ENCODE measurements at places on chromosomes 2 and 18.
A peak's percentile ranks its signal among the peaks of the same experiment; 100 is the strongest.

- DNase-seq: no peak
These were observed 66.2 kb downstream of the TRAPPC8 start for GRCh38 chr18:31876707-31877106.

GRCh38 chr2:10486601-10487079 is 38.5 kb upstream of the ODC1 start:
- DNase-seq: no peak

- no peak for DNase-seq
These were observed 18.1 kb upstream of the B4GALT6 start for GRCh38 chr18:31702449-31702848.

GRCh38 chr18:66632756-66633155 is 28.9 kb upstream of the CDH19 start:
- no peak for DNase-seq

DNA sequence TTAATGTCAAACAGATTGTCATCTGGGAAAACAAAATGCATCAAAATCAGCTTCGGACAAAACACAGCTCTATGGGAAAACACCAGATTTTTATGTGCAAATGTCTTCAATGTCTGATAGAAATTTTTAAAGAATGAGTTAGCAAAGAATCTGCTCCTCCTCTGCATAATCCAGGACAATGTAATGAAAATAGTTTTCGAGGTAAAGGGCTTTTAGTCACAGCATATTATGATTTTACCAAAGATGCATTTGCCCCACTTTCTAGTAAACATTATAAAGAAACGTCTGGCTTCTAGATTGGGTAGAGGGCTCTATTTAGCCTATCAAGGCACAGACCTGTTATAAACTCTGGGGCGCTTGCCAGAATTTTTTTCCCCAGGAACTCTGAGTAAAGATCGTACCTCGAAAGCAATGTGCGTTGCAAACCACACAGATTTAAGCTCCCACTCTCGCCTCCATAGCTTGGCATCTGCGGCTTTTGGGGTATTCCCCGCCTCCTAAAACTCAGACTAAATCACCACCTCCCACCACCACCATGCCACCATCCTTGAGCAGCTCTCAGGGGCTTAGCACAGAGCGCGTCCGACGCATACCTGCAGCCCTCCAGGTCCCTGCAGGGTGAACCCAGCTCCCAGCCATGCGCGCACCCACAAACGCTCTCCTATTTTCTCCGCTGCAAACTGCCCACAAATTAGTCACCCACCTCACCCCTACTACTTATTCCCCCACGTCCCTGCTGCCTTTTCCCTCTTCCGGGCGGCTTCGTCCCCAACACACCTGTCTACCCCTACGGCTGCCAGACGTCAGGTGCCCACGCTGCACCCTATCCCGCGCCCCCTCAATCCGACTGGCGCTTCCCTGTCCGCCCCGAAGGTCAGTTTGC is 829 bp downstream of the ACVR1C start:
- peak; percentile 14 for DNase-seq

GRCh38 chr2:203461746-203462145 is 73.4 kb downstream of the RAPH1 start:
- DNase-seq: no peak

DNA sequence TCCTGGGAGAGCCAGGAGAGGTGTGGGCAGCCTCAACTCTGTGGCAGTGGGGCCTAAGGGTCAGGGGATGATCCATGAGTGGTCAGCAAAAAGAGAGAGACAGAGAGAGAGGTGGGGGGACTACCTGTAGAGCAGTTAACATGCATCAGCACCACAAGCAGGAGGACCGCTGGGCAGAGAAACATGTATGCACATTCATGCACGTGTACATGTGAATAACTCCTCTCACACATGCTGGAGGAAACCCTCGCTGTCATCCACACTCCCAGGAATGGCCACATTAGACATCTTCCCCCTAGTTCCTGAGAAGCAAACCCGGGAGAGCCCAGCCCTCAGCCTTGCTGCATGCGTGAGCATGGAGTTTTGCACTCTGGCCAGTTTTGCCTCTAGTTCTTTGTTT is 166.1 kb downstream of the SMAD7 start:
- DNase-seq: no peak

DNA sequence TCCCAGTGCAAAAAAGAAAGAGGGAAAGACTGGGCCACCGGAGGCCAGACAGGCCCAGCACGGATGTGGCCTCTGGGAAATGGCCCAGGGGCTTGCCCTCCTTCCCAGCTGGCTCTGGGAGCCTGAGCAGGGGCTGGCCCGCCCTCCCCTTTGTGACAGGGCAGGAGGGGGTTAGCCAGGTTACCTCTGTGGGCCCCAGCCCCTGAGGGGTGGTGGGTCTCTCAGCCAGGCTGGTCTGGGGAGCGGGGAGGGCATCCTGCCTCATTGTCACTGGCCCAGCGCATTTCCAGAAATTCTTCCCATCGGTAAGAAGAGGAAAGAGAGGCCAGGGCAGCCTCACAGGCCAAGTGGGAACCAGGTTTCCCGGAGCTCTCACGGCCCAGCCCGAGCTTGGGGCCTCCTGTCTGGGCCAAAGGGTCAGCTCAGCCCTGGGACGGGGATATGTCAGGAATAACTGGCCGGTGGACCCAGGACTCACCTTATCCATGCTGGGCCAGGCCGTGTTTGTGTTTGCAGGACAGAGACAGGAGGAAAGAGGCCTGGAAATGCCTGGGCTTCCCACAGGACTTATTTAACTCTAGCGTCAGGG is 182.2 kb downstream of the ZFP36L2 start:
- DNase-seq: no peak

DNA sequence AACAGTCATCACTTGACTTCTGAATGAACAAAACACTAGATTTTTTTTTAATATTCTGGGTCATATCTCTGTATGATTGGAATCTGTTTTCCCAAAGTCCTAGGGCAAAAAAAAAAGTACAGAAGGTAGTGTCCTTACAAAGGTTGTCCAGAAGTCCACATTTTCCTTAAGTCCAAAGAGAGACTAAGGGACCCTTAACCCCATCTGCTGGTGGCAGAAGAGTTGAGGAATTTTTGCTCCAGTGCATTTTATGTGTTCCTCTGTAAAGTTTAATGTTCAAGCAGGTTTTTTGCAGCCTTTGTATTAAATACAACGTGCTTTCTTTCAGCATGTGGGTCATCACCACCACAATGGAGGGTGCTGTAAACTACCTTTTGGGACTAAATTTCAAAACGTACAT is 215.9 kb downstream of the SP3 start:
- DNase-seq: no peak

DNA sequence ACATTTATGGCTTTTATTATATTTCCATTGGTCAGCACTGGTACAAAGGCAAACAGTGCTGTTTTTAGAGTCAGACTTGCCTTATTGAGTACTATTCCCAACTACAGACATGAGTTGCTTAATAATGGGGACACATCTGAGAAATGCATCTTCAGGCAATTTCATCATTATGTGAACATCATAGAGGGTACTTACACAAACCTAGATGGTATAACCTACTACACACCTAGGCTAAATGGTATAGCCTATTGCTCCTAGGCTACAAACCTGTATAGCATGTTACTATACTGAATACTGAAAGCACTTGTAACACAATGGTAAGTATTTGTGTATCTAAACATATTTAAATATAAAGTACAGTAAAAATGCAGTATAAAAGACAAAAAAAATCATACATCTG is 36.4 kb downstream of the OLA1 start:
- no peak for DNase-seq

GRCh38 chr18:35730691-35731370 is 149.3 kb downstream of the GALNT1 start:
- no peak for DNase-seq

DNA sequence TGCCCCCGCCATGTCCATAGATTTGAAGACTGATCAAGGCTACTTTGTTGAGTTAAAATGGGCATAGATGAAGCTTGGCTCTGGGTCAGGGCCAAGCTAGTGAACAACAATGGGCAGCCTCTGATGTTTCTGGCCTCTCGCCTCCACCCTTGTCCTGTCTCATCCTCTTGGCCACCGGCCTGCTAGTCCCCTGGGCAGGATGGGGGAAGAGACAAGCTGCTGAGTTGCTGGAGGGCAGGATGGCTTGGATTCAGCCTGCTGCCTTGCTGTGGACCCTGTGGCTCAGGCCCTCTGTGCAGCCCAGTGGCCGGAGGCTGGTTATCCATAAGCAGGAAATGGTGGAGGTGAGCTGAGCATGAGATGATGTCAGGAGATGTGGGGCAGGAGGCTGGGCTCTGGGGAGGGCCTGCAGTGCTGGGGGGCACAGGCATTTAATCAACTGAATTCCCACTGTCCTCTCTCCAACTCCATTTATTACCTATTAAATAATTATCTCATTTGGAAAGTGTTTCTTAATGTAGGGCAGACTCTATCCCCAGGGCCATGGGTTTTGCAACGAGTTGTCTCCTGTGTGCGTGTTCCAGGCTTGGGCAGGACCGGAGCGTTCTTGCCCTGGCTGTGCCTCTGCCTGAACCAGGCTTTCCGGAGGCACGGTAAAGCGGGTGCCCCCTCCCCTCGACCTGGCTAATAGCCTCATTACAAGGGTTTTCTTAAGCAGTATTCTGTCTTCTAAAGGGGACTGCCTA is 122.9 kb downstream of the GLI2 start:
- DNase-seq: no peak

DNA sequence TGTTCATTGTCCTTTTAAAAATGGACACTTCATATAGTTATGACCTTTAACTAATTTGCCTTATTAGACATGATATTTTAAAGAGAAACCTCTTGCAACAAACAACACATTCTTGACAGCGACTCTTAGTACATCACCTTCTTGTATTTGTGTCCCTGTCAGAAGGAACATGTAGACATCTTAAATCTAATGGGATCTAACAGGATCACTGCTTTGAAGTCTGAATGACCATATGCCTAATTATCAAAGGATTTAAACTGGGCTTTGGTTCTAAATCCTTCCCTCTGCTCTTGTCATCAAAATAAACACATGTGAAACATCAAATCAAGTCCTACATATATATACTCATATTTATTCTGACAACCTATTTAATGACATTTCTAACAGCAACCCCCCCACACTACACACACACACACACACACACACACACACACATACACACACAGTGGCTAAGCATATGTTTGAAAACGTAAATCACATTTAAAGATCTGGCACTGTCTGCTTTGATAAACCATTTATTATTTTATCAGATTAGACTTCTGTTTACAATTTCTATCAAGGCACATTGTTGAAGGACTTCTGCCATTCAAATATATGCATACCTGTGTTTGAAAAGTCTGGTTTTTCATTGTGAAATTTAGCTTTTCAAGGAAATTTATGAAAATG is 4.2 kb downstream of the GALNT13 start:
- no peak for DNase-seq

DNA sequence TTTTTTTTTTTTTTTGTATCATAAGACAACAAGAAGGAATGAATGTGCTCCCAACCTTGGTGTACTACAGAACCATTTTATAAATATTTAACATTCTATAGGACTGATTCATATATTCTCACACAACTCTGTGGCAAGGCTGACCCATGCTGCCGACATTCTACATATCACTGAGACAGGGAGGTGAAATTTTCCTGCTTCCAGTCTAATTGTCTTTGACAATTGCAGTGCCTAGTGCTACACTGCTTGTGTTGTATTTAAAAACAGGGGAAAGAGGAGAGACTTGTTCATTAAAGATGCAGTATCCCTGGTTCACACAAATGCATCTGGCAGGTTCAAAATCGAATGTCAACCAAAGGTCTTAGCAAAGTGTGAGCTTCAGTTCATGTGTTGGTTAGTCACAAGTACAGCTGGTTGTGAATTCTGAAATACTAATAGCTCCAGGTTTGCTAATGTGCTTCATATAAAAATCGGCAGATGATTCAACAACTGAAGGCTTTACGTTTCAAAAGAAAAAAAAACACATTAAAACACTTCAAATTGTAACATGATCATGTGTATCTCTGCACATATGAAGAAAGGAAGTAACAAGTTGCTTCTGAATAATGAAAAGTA is 130.8 kb downstream of the FIGN start:
- DNase-seq: no peak

- DNase-seq: no peak
These were observed 249.8 kb downstream of the ANAPC1 start for GRCh38 chr2:111634050-111634794.

- DNase-seq: no peak
These were observed 95.6 kb downstream of the SH3BP4 start for GRCh38 chr2:235047171-235048160.

GRCh38 chr18:63753676-63754075 is 21.5 kb upstream of the SERPINB7 start:
- no peak for DNase-seq

- DNase-seq: no peak
These were observed 42.1 kb upstream of the EHBP1 start for GRCh38 chr2:62663411-62663810.

DNA sequence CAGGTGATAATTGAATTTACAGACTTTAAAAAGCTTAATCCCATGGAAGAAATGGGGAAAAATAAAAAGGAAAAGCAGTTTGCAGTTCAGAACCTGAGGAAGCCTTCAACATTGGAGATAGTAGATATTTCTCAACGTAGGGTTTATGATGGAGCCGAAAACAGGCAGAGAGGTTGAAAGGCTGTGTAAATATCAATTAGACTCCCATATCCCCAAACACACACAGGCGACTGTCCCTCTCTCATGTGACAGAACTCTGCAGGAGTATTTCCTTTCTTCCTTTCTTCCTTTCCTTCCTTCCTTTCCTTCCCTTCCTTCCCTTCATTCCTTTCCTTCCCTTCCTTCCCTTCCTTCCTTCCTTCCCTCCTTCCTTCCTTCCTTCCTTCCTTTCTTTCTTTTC is 406.5 kb downstream of the LPIN1 start:
- no peak for DNase-seq
